ENCODE measurements at places on chromosomes 6 and 20.

DNA sequence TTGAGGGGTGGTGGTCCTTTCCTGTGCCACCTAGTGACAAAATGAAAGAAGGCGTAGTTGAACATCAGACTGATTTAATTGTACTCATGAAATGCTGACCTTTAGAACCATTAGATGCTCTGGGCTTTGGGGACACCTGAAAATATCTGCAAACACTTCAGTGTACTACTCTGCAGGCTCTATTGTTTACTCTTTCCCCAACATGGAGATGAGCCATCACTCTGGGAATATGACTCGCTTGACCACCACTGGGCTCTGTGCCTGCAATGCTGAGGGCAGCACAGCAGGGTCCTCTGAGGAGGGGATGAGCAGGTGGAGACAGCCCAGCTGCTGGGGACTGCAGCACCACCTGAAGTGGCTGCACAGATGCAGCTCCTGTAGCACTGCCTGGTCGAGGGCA is 74.8 kb upstream of the SLC24A3 start:
- DNase-seq, result no peak

DNA sequence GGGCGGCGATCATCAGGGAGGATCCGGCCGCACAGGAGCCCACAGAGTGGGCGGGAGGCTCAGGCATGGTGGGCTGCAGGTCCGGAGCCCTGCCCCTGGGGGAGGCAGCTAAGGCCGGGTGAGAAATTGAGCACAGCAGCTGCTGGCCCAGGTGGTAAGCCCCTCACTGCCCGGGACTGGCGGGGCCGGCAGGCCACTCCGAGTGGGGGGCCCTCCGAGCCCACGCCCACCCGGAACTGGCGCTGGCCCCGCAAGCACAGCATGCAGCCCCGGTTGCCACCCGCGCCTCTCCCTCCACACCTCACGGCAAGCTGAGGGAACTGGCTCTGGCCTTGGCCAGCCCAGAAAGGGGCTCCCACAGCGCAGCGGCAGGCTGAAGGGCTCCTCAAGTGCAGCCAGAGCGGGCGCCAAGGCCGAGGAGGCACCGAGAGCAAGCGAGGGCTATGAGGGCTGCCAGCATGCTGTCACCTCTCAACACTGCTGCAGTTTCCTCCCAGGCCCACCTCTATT is 48.1 kb upstream of the UST start:
- no peak for DNase-seq

DNA sequence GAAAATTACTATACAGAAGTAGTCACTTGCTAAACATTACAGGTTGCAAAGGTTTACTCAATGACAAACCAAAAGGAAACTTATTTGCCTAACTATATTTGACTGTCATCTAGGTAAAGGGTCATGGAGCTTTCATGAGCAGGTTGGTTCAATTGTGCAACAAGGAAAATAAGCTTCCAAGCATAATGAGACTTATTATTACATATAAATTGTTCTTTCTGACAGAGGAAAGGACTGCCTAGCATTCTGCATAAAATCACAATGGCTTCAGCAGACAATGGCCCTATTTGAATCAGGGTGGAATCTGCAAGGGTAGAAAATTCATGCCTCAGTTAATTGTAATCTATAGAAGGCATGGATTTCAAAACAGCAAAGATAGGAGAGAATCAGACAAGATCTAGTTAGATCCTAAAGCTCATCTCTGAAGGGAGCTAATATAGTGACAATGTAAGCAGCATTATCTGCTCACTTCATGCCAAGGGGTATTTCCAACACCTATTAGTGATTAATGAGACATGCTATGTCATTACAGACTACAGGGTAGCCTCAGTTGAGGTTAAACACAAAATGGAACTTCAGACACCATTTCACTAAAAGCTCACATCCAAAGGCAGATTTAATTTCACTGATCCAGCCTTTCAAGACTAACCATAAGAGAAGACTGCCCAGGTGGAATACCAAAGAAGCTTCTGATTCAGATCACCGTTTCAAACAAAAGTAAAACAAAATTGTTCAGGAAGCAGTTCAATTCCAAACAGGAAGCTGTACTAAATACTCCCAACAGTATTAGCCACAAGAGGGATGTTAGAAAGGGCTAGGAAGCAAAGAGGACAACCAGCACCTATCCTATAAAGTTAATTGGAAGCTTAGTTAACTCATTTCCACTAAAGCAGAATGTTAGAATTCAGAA is 8.5 kb downstream of the STAU1 start:
- no peak for DNase-seq

DNA sequence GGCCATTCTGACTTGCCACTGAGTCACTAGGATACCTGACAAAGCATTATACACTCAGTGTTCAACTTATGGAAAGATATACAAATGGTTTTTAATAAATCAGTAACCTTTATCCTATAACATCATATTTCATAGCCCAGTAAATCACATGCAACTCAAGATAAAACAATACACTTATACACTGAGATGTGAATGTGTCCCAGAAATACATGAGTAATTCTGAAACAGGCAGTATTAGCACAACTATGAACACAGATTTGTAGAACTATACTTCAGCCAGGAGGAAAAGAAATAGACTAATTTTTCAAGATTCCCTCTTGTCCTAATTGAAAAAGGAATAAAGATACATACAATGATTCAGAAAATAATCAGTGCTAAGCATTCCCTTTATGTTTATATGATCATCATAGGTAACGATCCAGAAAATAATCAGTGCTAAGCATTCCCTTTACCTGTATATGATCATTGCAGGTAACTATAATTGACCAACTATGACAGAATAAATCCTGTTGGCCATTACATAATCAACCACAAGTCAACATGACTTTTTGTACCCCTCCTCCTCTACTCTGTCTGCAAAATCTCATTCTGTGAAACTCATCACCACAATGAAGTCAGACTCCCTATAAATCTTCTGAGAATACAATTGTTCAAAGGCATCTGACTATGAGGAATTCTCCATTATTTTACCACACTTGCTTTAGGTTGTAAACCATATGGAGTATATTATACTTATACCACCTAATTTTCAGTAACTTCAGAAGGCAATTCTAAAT is 30.3 kb downstream of the HACE1 start:
- no peak for DNase-seq

DNA sequence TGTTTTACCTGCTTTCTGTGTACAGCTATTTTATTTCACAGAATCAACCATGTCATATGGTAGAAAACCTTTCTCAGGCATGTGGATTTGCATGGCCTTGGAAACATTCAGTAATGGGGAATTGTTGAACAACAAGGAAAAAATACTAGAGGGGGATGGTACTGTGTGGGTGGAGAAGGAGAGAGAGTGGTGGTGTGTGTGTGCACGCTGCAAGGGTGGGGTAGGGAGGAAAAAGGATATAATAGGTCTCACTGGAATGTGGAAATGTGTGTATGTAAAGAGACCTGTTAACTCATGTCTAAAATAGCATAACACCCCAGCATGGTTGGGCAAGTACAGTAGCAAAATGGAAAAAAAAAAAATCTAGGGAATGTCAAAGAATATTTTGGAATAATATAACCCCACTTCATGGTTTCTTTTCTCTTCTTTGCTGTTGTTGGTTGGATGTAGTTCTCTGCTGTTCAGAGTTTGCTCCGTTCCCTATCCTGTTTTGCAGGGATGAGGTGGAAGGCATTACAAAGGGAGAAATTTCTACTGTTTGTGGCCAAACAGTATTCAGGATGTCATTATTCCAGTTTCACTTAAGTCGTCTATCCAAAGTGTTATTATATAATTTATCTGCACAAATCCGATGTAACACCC is 93.9 kb upstream of the CITED2 start:
- DNase-seq, result no peak

DNA sequence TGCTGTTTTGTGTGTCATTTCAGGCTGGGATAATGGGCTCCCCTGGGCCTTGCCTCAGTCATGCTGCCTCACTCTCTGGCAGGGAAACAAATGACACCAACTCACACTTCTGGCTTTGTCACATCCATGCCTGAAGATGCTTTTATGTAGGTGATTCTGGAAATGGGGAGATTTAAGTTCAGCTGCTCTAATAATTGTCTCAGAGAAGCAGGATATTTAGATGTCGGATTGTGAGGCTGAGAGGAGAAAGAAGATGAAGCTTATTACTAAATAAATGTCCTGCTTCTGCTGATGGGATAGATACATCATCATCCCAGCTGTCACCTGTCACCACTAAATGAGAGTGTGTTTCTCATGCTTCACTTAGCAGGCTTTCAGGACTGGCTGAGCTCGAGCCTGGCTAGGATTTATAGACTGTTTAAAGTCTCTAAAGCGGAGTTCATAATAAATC is 480.2 kb upstream of the SPTLC3 start:
- DNase-seq, result no peak

DNA sequence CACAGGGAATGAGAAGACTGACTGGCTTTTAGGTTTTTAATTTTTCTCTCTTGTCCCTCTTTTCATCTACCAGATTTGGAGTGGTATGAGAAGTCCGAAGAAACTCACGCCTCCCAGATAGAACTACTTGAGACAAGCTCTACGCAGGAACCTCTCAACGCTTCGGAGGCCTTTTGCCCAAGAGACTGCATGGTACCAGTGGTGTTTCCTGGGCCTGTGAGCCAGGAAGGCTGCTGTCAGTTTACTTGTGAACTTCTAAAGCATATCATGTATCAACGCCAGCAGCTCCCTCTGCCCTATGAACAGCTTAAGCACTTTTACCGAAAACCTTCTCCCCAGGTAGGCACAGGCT is 644 bp downstream of the MAD2L1BP start:
- DNase-seq, result no peak

DNA sequence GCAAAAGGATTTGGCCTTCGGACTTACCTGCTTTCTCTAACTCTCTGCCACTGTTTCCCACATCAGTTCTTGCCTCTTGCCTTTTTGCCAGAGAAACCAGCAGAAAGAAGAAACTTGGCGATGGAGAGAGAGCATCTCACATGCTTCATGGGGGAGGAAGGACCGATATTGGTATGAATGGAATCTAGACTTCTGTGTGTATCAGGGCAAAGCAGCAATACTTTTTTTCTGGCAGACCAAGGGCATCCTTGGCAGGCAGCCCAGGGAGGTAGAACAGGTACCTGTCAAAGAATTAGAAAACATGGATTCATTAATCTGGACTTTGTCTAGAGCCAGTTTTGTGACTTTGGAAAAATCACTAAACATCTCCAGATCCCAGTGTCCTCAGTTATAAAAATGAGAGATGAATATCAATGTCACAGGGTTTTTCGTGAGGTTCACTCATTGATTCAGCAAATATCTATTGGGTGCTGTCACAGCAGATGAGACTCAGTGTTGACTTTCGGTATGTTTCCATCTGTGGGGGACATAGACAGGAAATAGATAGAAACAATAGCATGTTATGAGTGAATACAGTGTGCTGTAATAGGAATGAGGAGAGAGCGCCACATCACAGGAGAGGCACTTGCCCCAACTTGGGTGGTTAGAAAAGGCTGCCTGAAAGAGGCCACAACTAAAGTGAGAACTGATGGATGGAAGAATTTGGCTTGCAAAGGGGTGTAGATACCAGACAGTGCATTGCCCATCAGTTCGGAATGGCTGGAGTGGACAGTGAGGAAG is 114.1 kb downstream of the CD83 start:
- no peak for DNase-seq

GRCh38 chr6:37176268-37177076 is 6.5 kb downstream of the PIM1 start:
- no peak for DNase-seq

DNA sequence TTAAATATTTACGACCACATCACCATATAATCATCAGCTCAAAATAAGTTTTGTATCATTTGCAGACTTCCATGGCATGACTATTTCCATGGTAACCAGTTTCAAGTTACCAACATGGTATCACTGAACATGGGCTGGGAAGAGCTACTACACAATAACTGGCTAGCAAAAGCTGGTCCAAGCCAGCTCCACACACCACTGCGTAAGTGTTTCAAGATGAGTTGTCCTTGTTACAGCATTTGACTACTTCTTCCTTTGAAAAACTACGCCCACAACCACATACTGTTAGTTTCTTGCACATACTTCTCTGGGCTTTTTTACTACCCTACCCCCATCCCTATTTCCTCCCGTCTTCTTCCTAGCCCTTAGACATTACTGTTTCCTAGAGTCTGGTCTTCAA is 8.5 kb downstream of the CD164 start:
- no peak for DNase-seq

DNA sequence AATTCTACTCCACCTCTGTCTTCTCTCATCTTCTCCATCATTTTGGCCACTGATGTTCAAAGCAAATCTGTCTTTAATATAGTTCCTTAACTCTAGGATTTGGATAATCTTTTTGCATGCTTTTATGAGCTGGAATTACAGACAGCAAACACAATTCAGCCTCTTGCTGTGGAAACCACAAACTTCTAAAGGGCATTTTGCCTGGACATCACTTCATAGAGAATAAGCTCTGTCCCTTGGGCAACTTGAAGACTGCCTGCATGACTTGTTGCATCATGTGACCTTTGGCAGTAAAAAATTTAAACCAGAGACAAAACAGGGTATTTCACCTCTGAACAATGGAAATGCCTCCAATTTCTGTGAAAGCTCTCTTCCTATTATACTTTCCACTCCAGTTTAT is 74.1 kb upstream of the HDDC2 start:
- no peak for DNase-seq

GRCh38 chr6:142592876-142593275 is 291.1 kb downstream of the ADGRG6 start:
- DNase-seq, result no peak

DNA sequence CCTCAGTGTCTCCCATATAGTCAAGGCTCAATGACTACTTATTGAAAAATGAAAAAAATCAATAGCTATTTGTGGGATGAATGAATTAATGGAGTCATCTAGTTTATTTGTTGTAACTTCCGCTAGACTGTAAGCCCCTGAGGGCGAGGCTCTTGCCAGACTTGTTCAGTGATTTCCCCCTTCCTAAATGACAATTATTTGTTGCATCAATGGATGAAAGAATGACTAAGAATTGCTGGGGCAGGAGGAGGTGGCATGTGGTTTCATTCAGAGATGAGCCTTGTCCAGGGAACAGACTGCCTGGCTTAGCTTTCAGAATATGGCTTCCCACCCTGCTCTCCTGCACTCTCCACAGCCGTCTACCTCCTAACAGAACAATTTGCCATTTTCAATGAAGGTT is 1.1 kb upstream of the PRELID3B start:
- DNase-seq, result no peak

DNA sequence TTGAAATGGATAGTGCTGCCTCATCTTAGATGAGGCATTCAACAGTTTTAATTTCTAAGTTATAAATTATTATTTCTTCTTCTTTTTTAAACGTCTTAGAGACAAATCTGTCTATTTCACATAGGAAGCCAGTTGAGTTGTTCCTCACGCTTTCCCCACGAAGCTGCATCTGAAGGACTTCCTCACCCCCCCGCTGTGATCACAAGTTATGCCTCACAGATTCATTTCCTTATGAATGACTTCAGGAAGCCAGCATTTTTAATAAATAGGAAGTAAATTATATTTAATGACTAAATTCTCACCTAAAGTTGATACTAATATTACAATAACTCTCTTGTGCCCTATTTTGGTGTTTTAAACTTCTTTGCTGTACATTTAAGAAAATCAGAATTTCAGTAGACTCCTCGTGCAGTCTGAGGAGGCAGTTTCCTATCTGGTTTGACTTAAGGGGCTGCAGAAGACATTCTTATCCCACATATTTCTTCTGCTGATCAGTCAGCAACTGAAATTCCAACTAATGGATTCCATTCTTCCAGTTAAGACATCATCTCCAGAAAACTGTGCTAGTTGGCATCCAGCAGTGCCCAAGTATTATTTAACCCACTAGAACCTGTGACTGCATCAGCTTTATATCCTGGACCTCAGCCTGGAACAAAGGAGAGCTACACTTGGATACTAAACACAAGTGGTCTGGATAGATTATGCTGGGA is 182.7 kb upstream of the CCN2 start:
- DNase-seq, result peak; percentile 87

- DNase-seq, result no peak
Observed at GRCh38 chr20:57856658-57857057, 146.8 kb upstream of the PMEPA1 start.

GRCh38 chr20:1010659-1011058 is 8.5 kb upstream of the RSPO4 start:
- DNase-seq, result no peak
